AG08395 (cell line): ENCODE measurements at places on chromosomes 6 and 20.

GRCh38 chr6:75344455-75344854 lies 59.9 kb upstream of the TMEM30A start:
- DNase-seq, result no peak

DNA sequence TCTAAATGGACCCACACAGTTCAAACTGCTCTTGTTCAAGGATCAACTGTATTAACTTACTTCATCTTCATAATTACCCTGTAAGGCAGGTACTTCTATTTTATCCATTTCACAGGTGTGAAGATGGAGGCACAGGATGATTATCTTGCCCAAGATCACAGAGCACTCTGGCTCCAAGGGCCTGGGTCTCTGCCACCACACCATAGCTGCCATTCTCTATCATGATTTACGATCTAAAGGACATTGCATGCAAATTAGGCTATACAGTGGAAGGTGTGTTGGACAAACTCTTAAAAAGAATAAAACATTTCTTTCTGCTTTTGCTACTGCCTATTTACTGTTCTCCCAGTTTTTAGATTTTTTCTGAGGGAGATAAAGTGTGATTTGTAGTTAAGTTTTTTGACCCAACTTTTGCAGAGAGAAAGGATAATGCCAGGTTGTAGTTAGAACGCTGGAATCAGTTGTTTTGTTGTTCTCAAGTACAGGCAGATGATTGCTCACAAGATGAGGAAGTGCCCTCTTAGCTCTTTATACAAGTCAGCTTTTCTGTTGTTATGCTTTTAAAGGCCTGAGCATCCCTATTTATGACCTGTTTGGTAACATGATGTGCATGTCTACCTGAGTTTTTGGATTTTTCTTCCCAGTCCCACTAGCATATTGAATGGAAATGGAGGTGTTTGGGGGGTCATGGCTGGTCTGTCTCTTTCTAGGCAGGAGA lies 247.9 kb downstream of the ZFAND3 start:
- no peak for DNase-seq

GRCh38 chr6:39092124-39092523 lies 22.9 kb downstream of the SAYSD1 start:
- no peak for DNase-seq

DNA sequence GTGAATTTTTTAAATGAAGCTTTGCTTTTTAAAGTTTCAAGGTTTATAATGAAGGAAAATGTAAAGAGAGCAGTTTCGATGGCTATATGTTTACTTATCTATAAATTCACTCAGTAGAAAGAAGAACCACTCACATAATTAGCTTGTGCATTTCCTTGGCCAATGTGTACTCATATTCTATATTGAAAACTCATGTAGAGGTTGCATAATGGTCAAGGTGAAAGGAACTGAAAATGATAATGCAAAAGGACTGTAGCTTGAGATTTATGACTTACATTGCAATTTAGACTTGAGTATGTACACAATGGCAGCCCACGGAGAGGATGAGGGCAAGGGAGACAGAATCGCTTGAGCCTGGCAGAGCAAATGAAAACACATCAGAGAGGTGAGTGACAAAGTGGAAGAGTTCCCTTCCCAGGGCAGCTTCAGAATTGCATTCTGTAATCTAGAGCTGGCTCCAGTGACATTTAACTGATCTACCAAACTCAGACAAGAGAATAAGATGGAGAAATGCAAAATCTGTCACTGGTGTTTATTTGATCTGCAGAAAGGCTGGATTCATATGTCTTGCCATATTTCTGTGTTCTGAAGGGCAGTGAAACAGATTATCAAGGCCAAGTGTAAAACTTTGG lies 191.8 kb downstream of the TMEM200A start:
- no peak for DNase-seq

GRCh38 chr6:22189946-22190345 lies 106.9 kb downstream of the PRL start:
- no peak for DNase-seq

DNA sequence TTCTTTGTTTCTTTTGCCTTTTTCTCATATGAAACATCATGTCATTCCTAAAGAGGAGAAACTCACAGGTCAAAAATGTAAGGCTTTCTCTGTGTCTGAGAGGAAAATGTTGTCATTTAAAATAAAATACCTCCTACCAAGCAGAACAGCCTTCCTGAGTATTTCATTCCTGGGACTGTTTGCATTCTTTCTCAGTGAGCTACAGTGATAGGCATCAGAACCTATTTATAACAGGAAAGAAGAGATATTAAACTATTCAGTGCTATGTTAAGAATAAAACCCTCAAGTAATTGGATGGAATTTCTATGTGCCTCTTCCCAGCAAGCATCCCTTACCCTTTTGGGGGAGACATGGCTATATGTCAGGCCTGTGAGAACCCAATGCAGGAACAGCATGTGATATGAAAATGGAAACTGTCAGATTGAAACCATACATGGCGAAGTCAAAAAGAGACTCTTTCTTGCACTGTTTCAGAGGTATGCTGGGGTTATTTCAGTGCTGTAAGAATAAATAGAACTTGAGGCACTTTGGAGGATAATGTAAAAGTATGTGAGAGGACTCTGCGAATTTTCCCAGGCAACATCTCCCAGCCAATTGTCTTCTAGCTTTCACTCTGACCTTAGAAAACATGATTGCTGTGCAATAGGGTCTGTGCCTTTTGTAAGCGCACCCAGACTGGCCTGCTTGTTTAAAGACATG lies 133.8 kb upstream of the CCN2 start:
- DNase-seq, result peak; percentile 81

- DNase-seq, result no peak
Measured at GRCh38 chr20:63963348-63963741, 6.4 kb downstream of the ZNF512B start.

DNA sequence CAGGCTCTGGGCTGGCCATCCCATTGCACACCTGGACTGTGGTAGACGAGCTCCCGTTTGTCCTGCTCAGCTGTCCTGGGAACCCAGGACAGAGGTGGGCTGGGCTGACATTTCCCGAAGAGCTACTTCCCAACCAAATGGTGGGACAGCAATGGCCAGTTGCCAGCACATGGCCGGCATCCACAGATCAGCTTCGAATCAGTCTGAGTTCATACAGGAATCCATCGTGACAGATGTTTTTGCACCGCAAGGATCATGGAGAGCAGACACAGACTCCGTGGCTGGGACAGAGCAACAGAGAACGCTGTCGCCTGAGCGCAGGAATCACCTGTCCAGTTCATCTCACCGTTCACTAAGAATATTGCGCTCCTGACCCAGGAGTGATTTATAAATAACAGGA lies 198.5 kb downstream of the TTLL2 start:
- no peak for DNase-seq

DNA sequence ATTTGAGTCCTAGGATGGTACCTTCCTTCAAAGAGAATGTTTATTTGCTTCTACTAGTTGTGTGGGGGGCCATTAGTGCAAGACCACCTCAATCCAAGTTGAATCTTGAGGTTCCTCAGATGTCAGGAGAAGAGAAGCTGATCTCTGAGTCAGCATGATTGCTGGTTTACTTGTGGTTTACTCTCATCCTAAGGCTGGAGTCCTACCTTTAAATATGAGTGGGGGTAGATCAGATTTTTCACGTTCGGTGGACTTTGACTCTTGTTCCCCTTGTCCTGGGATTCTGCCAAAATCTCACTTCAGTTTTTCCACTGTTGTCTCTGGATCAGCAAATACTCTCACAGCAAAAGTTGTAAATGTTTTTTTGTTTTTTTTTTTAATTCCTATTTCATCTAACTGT lies 84.6 kb upstream of the F13A1 start:
- DNase-seq, result no peak

- peak; percentile 22 for DNase-seq
Measured at GRCh38 chr20:50129662-50130355, 16.9 kb upstream of the UBE2V1 start.

DNA sequence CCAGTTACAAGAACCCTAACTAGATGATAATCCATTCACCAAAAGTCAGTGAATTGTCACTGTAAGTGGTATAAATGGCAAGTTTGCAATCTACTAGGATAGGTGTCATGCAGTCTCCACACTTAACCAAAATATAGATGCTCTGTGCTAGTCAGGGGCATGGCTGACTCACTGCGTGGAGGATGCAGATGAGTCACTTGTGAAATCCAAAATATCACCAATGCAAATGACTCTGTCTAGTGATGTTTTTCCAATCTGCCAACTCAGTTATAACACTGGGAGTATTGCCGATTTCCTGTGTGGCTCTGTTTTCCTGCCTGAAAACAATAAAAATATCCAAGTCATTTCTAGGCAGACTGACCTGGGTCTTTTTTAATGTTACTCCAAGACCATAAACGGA lies 47.8 kb upstream of the NRSN1 start:
- DNase-seq, result peak; percentile 14

DNA sequence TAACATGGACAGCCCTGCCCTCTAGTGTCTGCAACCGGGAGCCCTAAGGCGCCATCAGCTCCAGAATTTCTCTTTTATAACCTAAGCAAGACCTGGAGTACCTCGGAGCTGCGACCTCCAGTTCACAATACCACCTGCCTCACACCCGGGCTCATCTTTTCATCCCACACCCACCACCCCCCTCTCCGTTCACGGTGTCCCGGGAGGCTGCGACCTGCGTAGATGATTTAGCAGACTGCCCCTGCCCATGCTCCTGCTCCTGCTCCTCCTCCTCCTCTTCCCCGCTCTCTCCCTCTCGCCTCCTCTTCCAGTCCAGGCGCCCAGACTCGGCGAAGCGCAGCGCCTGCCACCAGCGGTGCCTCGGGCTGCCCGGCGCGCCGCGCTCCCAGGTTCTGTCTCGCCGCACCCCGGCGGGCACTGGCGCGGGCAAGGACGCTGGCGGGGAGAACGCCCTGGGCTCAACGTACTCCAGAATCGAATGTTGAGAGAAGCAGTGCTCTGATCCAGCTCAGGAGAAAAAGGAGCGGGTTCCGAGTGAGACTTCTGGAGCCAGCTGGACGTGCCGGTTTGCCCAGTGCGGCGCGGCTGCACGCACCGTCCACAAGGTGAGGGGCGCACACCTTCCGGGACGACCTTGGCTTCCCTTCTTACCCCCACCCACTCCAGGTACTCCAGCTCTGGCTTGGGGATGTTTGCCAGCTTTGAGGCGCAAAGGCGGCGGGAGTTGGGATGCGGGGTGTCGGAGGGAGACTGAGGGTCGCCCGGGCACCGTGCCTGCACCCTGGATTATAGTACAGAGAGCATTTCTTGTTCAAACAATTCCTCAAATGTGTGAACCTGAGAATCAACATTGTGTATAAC lies at the start of gene HTR1E:
TSS of gene HTR1E (plus strand) at position 310 of the 861 bp plus-strand sequence. CDS start 77,807 bp downstream, outside the sequence.
- peak; percentile 12 for DNase-seq

- DNase-seq, result no peak
Measured at GRCh38 chr6:155440398-155441111, 15.1 kb downstream of the NOX3 start.

DNA sequence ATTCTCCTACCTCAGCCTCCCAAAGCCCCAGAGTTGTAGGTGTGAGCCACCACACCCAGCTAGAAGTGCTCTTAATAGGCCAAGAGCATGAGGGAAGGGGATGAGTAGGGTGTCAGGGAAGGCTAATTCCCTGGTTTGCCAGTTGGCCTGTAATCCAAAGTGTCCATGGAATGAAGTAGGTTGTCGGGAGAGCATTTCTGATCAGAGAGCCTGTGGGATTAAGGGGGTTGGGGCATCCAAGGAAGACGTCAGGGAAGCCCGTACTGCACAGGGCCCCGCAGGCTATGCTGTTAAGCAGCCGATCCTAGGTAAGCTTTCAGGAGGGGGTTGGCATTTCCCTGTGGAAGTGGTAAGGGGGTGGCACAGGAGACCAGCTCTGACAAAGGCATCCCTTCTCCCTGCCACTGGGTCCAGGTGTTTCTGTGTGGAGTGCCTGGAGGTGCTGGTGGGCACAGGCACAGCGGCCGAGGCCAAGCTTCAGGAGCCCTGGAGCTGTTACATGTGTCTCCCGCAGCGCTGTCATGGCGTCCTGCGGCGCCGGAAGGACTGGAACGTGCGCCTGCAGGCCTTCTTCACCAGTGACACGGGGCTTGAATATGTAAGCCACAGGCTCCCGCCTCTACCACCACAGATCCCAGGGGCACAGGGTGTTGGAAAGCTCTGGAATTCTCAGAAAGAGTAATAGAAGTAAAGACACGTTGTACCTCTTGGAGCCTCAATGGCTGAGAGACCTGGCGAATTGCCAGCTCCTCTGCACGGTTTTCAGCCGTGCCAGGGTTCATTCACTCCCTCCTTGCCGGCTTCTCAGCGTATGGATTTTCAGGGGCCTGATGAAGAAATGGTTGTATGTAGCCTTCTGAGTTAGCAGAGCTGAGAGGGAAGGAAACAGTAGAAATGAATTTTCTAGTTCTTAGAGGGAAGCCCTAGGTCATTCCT lies 21.4 kb upstream of the MAPRE1 start:
- no peak for DNase-seq

GRCh38 chr6:121480099-121480713 lies 44.8 kb downstream of the GJA1 start:
- DNase-seq, result no peak

- DNase-seq, result no peak
Measured at GRCh38 chr6:10556589-10556988, 35.4 kb downstream of the GCNT2 start.

- no peak for DNase-seq
Measured at GRCh38 chr6:6591778-6592465, 3.4 kb downstream of the LY86 start.

DNA sequence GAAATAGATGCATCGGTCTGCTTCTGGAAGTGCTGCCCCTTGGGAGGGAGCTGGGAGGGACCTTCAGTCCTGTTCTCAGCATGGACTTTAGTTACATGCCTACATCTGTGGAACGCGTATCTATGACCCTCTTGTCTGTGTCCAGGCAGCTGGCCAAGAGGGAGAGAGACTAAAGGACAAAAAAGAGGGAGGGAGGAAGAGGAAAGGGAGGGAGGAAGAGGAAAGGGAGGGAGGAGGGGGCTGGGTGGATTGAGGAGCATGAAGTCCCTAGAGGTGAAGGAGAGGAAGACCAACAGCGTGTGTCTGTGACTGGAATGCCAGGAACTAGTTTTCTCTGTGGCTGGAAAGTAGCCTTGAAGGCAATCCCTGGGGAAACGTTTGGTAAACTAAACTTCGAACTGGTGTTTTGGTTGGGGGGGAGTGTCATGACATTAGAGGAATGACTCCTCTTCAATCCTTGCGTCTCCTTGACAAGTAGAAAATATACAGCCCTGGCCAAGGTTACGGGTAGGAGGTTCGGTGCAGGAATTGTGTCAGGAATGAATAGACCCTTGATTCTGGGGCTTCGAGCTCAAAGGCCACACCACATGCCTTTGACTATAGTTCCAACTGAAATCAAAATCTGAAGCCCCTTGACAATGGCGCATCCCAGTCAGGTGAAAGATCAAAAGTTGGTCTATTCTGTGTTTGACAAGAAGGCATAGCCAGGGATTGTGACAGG lies 52.0 kb upstream of the PLEKHG1 start:
- DNase-seq, result no peak

DNA sequence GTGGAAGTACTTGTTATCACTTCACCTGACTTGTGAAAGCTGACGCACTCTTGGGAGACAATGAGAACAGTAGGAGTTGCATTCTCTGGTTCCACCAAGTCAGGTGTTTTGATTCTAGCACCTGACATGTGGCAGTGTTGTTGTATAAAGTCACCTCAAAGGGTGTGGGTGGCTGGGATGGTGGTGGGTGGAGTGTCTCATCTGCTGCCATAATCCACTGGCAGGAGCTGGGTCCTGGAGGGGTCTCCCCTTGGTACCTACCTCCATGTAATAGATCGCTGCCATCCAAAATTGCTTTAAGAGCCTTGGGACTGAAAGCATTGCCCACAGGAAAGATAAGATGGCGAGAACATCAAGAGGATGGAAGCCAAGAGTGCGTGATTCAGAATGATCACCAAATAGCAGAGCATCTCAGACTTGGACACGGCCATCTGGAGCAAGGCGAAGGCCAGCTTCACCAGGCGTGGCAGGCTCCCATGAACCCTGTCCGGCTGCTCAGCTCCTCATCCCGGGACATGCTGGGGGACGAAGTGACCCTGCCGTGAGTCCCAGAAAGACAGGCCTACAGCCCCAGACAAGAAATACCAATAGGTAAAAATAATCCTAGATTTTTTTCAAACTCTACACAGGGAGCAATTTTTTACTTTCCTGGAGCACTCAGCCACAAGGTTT lies 56.6 kb downstream of the NPEPL1 start:
- DNase-seq, result no peak
